Urothelium cell line (cell line): ENCODE measurements at places on chromosomes 1 and 21.
A peak's percentile ranks its signal among the peaks of the same experiment; 100 is the strongest.

GRCh38 chr1:74423471-74423870, 88.9 kb downstream of the LRRC53 start:
- no peak for DNase-seq

- DNase-seq, result no peak
Measured at GRCh38 chr1:206435445-206435844, 34.8 kb upstream of the IKBKE start.

- peak; percentile 20 for DNase-seq
Measured at GRCh38 chr1:60133848-60134247, 60.3 kb upstream of the C1orf87 start.

GRCh38 chr1:8590721-8591351, 226.6 kb downstream of the RERE start:
- no peak for DNase-seq

- DNase-seq, result no peak
Measured at GRCh38 chr1:192534666-192535065, 40.9 kb upstream of the RGS1 start.

- DNase-seq, result no peak
Measured at GRCh38 chr1:28521502-28522164, 15.8 kb downstream of the RCC1 start.

DNA sequence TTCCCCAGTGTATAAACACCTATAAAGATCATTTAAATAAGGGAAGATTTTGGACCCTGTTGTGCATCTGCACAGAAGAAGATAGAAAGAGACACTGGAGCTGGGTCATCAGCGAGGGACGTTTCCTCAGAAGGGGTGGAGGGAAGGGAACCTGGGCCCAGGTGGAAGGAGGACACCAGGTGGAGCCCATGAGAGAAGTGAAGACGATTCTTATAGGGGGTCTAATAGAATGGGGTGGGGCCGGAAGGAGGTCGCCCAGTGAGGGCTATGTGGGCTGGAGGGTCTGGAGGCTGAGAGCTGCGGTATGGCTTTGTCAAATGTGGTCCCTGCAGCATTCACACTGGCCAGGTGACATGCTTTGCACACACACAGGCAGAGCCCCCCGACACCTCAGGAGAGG, 13.7 kb downstream of the KIRREL1 start:
- DNase-seq, result no peak

- DNase-seq, result no peak
Measured at GRCh38 chr1:14706631-14707030, 108.1 kb downstream of the KAZN start.

DNA sequence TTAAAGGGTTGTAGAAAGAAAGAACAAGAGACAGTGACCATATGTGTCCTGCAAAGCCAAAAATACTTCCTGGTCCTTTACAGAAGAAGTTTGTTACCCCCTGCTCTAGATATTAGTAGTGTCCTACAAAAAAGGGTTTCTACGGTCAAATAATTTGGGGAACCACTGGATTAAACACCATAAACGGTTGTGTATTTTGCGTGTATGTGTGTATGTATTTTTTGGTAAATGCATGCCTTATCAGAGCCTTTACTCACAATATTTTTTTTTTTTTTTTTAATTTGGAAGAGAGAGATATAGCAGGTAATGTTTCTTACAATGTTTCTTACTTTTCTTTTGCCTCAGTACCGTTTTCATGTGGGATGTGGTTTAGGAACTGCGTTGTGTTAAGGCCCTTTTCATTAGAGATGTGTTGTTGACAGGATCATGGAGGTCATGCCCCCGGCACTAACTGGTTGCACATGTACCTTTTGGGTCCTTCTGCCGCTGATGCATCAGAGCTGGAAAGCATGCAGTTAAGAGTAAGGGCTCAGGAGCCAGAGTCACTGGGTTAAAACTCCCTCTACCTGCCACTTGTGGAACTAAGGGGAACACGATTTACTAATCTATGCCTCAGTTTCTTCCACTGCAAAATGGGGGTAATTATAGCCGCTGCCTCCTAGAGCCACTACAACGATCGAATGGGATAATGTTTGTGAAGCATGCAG, 234.6 kb upstream of the KAZN start:
- DNase-seq, result no peak

GRCh38 chr1:6099297-6099696, 53.6 kb downstream of the KCNAB2 start:
- DNase-seq, result no peak
